ENCODE measurements at places on chromosomes 7 and 10. TPM values are rescaled to one million over a fixed set of nuclear protein-coding genes. Genes with fewer than 3 reads are reported as not detected.

The GPER1 gene
- 7.6 TPM for total RNA-seq

The MRLN gene
- not detected for total RNA-seq

The SPDYE8 gene
- total RNA-seq, result not detected

The AFAP1L2 gene
- total RNA-seq, result 7.6 TPM

The ARHGEF35 gene
- 2.3 TPM for total RNA-seq

The TRIM74 gene
- total RNA-seq, result 0.41 TPM

The TUBAL3 gene
- 0.31 TPM for total RNA-seq

The SLC18A3 gene
- total RNA-seq, result not detected

The CALHM3 gene
- total RNA-seq, result not detected

The C10orf105 gene
- total RNA-seq, result 0.47 TPM

The CTAGE8 gene
- total RNA-seq, result 0.24 TPM

The ACBD7 gene
- total RNA-seq, result 0.21 TPM

The SPDYE3 gene
- total RNA-seq, result not detected

The MCM7 gene
- total RNA-seq, result 31.7 TPM

The ICA1 gene
- total RNA-seq, result 38.3 TPM

The ANXA8 gene
- 7.0 TPM for total RNA-seq

The BTRC gene
- 26.0 TPM for total RNA-seq

The CAV2 gene
- 244 TPM for total RNA-seq

The KLF14 gene
- not detected for total RNA-seq

The PPP1R17 gene
- total RNA-seq, result not detected

The AEBP1 gene
- 65.0 TPM for total RNA-seq

The GNAT3 gene
- not detected for total RNA-seq

The CUTC gene
- total RNA-seq, result 18.9 TPM

The LRRN3 gene
- 49.9 TPM for total RNA-seq

The CYP17A1 gene
- total RNA-seq, result not detected

The HOXA10 gene
- 0.10 TPM for total RNA-seq

The COL13A1 gene
- 3.8 TPM for total RNA-seq

The FAM13C gene
- total RNA-seq, result 4.6 TPM

The CDK5 gene
- 5.1 TPM for total RNA-seq

The RAMP3 gene
- total RNA-seq, result 40.8 TPM

The ADAMTS14 gene
- total RNA-seq, result 0.81 TPM

The RAB18 gene
- 127 TPM for total RNA-seq

The CHN2 gene
- 4.8 TPM for total RNA-seq

The TMEM176A gene
- 110 TPM for total RNA-seq

The ALOX5 gene
- total RNA-seq, result 13.8 TPM

The NSUN6 gene
- total RNA-seq, result 7.7 TPM

The OR2A42 gene
- total RNA-seq, result not detected

The TRIM73 gene
- total RNA-seq, result 2.7 TPM

The NEURL1 gene
- total RNA-seq, result 0.39 TPM
